ENCODE measurements at places on chromosomes 2 and 18.

- no peak for DNase-seq
These were observed 128.9 kb downstream of the SMAD7 start for GRCh38 chr18:48821845-48822244.

DNA sequence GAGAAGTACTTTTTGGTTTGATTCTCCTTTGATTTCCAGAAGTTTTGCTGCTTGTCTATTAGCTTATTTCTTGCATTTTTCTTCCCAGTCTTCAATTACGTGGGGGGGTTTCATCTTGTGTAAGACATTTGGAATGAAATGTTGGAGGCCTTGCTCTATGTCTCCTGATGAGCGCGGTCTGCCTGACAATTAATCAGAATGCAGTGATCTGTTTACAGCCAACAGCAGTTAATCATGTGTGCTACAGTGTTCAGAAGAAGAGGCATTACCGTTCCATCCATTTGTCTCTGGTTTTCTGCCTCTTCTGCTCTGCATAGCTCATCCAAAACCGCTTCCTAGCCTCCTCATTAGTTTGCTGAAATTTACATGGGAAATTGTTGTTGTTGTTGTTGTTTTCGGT, 134.4 kb upstream of the ST6GAL2 start:
- no peak for DNase-seq

DNA sequence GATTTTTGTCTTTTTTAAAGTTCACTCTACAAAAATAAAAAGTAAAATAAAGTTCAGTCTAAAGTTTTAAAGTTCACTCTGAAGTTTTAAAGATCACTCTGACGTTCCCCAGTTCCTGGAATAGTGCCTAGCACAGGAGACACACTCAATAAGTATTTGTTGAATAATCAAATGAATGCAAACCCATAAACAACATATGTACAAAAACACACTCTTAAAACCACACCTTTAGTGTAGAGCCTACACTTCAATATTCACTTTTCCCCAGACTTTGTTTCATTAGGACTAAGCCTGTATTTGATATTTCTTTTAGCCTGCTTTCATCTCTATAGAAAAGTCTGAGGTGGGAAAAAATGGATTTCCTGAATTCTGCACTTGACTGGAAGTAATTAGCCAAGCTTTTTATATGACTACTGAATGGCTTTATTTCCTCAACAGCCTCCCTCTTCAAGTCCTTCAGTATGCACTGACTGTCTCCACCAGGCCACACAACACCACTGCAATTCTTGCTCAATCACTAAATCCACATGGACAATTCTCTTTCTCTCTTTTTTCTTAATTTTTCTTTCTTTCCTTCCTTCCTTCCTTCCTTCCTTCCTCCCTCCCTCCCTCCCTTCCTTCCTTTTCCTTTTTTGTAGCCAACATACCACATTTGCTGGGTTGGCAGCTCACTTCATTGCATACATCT, 104.6 kb downstream of the SS18 start:
- DNase-seq: no peak

DNA sequence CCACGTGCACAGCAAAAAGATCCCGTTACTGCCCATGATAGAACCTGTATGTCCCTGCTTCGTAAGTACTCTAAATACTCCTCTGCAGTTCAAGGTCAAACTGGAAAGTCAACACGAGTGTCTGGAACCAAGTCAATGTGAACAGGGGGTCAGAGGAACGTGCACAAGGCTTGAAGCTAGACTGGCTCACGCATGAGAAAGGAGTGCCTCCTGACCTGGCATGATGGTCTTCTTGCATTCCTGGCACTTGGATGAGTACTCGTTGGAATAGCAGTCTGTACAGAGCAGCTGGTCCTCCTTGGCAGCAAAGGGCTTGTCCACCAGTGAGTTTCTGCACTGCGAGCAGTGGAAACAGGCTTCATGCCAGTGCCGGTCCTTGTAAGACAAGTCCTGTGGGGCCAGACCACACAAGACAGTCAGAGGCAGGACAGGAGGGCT, 25.5 kb downstream of the FHL2 start:
- DNase-seq: no peak

DNA sequence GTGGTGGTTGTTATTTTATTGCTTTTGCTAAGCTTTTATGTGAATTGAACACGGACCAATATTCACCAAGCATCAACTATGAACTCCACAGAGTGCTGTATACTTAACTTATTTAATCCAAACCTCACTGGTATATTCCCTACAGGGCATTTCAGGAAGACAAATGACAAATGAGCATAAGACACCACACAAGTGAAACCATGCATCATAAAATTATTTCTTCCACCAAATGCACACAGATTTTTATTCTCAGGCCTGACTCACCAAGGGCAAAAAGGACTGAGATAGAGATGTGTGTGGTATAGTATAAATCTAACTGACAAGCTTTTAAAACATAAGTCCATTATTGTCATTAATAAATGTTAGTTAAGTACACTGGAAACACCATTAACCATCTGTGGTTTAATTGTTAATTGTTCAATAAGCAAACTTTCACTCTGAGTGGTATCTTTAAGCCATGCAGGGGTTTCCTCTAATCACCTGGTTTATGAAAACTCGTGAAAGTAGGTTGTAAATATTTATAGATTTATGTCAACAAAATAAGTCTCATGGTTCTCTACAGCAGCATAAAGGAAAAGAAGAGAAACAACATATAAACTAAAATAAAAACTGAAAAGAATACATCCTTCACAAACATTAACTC, 77.6 kb upstream of the CRIM1 start:
- DNase-seq: no peak

Measured in stimulated activated CD8-positive, alpha-beta memory T cell treated with anti-CD3 and anti-CD28 coated beads, Interleukin-12 subunit alpha, Interleukin-12 subunit beta, amount 100 ng/mL, for 4 hours (primary cell).